ENCODE measurements at places on chromosomes 1 and 21. TPM values are rescaled to one million over a fixed set of nuclear protein-coding genes. Genes with fewer than 3 reads are reported as not detected.

GRCh38 chr1:203598752-203599151 lies 27.9 kb upstream of the ATP2B4 start:
- no peak overlapping the region for H3K27ac ChIP-seq
- H3K4me3 ChIP-seq = no peak overlapping the region
- DNase-seq = no peak
- no peaks in the 10 kb centered on the region for H3K4me1 ChIP-seq
- H3K36me3 ChIP-seq = no peaks in the 10 kb centered on the region

DNA sequence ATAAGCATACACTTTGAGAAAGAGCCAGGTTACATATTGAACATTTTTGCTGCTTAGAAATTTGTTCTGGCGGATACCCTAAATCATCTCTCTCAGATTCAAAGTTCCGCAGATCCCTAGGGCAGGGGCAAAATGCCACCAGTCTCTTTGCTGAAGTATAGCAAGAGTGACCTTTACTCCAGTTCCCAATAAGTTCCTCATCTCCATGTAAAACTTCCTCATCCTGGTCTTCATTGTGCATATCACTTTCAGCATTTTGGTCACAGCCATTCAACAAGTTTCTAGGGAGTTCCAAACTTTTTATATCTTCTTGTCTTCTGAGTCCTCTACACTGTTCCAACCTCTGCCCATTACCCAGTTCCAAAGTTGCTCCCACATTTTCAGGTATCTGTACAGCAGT lies 23.3 kb upstream of the LYPD8 start:
- no peak overlapping the region for H3K27ac ChIP-seq
- DNase-seq = no peak
- H3K4me3 ChIP-seq = no peak overlapping the region
- H3K4me1 ChIP-seq = no peaks in the 10 kb centered on the region

- DNase-seq = no peak
- no peaks in the 10 kb centered on the region for H3K36me3 ChIP-seq
- no peak overlapping the region for H3K27ac ChIP-seq
- H3K4me3 ChIP-seq = no peak overlapping the region
- H3K27me3 ChIP-seq = no peaks in the 10 kb centered on the region
- H3K4me1 ChIP-seq = no peaks in the 10 kb centered on the region
Measured at GRCh38 chr1:112517231-112517630, 8.5 kb downstream of the WNT2B start.

DNA sequence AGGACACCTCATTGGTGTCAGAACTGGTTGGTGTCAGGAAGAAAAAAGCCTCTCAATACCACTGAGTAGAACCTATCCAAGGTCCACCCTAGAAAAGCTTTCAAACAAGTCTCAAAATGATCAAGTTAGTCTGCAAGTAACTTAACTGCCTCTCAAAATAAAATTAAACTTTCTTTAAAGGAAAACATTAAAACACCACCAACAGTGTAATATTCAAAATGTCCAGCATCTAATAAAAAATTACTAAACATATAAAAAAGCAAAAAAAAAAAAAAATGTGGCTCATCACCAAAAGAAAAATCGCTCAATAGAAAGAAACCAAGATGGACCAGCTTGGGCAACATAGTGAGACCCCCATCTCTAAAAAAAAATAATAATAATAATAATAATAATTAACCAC lies 18.7 kb upstream of the OLFML2B start:
- DNase-seq = no peak
- H3K27ac ChIP-seq = no peak overlapping the region
- H3K36me3 ChIP-seq = no peaks in the 10 kb centered on the region
- H3K4me1 ChIP-seq = no peaks in the 10 kb centered on the region
- no peak overlapping the region for H3K4me3 ChIP-seq
- no peaks in the 10 kb centered on the region for H3K27me3 ChIP-seq

The ATP6V1G3 gene
- not detected for total RNA-seq

All from naive thymus-derived CD4-positive, alpha-beta T cell (primary cell).